ENCODE measurements at places on chromosomes 12 and 14. TPM values are rescaled to one million over a fixed set of nuclear protein-coding genes. Genes with fewer than 3 reads are reported as not detected.

Gene PZP
- 0.62 TPM for total RNA-seq

Gene C12orf54
- total RNA-seq, result not detected

GRCh38 chr12:42903736-42904135 is 314.2 kb upstream of the PRICKLE1 start:
- H3K36me3 ChIP-seq, result no peaks in the 10 kb centered on the region
- no peak for DNase-seq
- H3K4me3 ChIP-seq, result no peak overlapping the region

- no peak for DNase-seq
- H3K27ac ChIP-seq, result no peak overlapping the region
- H3K27me3 ChIP-seq, result no peaks in the 10 kb centered on the region
These were observed 49.2 kb upstream of the AEBP2 start for GRCh38 chr12:19390051-19390598.

GRCh38 chr12:6354495-6355393 is 12.9 kb upstream of the TNFRSF1A start:
- no peaks in the 10 kb centered on the region for H3K36me3 ChIP-seq
- no peak for DNase-seq
- no peak overlapping the region for H3K4me3 ChIP-seq
- no peak overlapping the region for H3K27ac ChIP-seq
- H3K27me3 ChIP-seq, result no peaks in the 10 kb centered on the region

DNA sequence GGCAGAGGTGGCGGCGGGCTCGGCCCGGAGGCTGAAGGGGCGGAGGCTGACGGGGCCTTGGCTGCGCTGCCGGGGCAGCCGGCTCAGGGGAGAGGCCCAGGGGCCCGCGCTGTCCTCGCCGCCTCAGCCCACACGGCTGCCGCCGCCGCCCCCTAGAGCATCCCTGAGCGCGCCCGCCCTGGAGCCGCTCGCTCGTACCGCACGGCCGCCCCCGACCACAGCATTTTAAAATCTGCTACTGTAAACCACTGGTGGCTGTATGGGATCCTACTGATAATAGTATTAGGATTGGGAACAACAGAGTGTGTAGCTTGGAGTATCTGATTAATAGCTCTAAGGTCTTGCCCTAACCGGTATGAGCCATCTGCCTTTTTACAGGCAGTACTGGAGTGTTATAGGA is 22.2 kb upstream of the EDDM3A start:
- no peak for DNase-seq
- no peaks in the 10 kb centered on the region for H3K36me3 ChIP-seq
- no peaks in the 10 kb centered on the region for H3K4me1 ChIP-seq
- H3K27ac ChIP-seq, result no peak overlapping the region
- no peaks in the 10 kb centered on the region for H3K27me3 ChIP-seq

GRCh38 chr12:125222876-125223275 is 157.6 kb downstream of the AACS start:
- H3K36me3 ChIP-seq, result no peaks in the 10 kb centered on the region
- no peaks in the 10 kb centered on the region for H3K4me1 ChIP-seq
- no peak for DNase-seq
- H3K27ac ChIP-seq, result no peak overlapping the region
- H3K4me3 ChIP-seq, result no peak overlapping the region
- H3K27me3 ChIP-seq, result no peaks in the 10 kb centered on the region

GRCh38 chr12:85441741-85442140 is 161.7 kb downstream of the ALX1 start:
- no peak overlapping the region for H3K27ac ChIP-seq
- H3K4me3 ChIP-seq, result no peak overlapping the region
- no peak for DNase-seq

GRCh38 chr14:27223906-27224305 is 626.1 kb upstream of the NOVA1 start:
- no peak overlapping the region for H3K27ac ChIP-seq
- H3K36me3 ChIP-seq, result no peaks in the 10 kb centered on the region
- H3K4me3 ChIP-seq, result no peak overlapping the region
- no peak for DNase-seq

DNA sequence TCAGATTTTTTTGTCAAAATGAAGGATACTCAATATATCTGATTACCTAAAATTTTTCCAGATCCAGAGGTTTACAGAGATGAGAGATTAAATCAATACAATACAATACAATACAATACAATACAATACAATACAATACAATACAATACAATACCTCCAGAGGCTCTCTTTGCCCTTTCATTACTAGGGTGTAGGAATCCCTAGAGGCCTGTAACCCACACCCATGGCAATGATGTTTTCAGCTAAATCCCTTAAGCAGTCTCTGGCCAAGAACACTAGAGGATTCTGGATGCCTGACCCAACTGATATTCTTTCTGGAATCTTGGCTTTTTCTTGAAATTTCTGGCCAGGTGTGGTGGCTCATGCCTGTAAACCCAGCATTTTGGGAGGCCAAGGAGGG is 23.7 kb upstream of the AEBP2 start:
- H3K27ac ChIP-seq, result no peak overlapping the region
- no peak overlapping the region for H3K4me3 ChIP-seq
- no peaks in the 10 kb centered on the region for H3K27me3 ChIP-seq
- H3K36me3 ChIP-seq, result no peaks in the 10 kb centered on the region

Measured in prostate gland (tissue), 2 donors.